ENCODE measurements at places on chromosomes 6 and 20. TPM values are rescaled to one million over a fixed set of nuclear protein-coding genes. Genes with fewer than 3 reads are reported as not detected.

Gene ENPP4
- not detected for total RNA-seq

Gene FOXP4
- total RNA-seq: 4.9 TPM

Gene AIF1
- not detected for total RNA-seq

Gene TBXT
- not detected for total RNA-seq

Gene TP53RK
- 23.8 TPM for total RNA-seq

Gene SNAP91
- total RNA-seq: not detected

Gene CD40
- not detected for total RNA-seq

Gene FOXS1
- total RNA-seq: 0.17 TPM

Gene SPINT3
- total RNA-seq: not detected

Gene OSTM1
- 42.5 TPM for total RNA-seq

Gene ARMH2
- total RNA-seq: not detected

Gene PFDN6
- total RNA-seq: 225 TPM

Gene IL17A
- not detected for total RNA-seq

DNA sequence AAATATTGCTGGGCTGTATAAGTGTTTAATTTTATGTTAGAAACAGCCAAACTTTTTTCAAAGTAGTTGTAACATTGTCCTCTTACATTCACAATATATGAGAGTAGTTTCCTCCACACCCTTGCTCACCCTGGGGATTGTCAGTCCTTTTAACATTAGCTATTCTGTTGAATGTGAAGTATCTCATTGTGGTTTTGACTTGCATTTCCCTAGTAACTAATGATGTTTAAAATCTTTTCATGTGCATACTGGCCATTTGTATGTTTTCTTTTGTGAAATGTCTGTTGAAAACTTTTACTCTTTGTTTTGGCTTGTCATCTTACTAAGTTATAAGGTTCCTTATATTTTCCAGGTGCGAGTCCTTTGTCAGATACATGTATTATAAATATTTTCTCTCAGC lies 32.9 kb downstream of the TRIM38 start:
- DNase-seq: no peak

- peak; percentile 86 for DNase-seq
These were observed 3.5 kb downstream of the FOXS1 start for GRCh38 chr20:31841928-31842327.

DNA sequence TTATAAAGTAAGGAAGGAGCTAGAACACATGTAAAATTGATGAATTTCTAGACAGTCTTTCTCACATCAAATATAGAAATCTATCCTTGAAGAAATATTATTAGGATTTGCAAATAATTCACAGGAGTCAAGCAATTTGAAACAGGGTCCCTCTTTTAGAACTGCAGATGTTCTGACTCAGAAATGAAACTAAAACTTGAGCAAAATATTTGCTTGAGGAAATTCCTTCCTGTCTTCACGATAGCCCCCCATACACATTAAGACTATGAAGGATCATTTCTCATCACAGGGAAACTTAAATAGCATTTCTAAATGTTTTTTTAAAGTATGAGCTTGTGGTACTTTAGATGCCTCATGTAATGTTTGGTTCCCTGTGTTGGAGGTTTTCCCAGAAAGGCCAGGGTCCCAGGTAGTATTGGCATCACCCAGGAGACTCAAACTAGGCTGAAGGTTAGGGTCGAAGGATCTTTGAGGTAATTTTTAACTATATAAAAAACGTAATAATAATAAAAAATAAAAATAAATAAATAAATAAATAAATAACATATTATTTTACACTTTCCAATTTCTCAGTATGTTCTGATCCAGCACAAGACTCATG lies 144.0 kb upstream of the TBX18 start:
- DNase-seq: no peak

GRCh38 chr6:108966855-108967755 lies 118.9 kb downstream of the ARMC2 start:
- DNase-seq: peak; percentile 55

DNA sequence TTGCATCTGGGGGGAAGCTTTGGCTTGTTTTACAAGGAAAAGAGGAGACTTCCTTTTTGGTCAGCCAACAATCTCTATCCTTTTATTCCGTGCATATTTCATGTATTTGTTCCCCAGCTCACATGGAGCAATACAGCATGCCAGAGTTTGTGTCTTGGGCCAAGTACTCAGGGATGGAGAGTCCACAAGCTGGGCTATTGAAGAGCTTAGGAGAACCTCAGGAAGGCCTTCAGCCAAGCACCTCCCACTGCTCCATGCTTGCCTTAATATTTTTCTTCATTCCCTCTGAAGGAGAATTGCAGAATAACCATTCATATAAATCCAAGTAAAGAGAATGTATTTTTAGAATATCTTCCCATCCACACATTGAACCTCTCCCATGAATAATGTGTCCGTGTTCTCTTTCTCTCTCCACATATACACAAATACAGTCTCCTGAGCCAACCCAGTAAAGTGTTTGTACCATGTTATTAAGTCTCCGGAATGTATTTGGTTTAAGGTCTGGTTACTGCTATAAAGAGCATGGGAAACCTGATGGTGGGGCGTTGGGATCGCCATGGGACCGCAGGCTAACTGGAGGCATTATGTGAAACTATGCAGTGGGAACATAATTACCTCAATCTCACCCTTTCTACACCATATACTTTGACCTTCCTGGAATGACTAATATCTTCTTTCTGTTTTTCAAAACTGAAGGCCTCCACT lies 3.0 kb downstream of the LAMA4 start:
- peak; percentile 62 for DNase-seq

GRCh38 chr20:53905019-53905819 lies 165.2 kb downstream of the BCAS1 start:
- no peak for DNase-seq

DNA sequence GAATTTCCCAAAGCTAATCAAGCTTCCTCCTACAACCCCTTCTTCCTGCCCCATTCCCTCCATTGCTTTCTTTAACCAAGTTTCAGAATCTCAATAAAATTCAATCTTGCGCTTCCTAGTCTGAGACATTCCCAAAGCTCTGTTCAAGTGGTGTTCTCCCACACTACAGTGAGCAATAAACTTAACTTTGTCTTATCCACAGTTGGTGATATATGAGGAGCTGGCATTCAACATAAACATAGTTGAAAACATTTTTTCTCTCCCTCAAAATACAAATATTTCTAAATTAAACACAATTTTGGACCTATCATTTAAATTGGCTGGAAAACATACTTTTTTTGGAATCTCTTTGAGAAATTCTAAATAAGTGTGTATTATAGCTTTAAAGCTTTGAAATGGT lies 129.7 kb upstream of the HMGCLL1 start:
- no peak for DNase-seq

DNA sequence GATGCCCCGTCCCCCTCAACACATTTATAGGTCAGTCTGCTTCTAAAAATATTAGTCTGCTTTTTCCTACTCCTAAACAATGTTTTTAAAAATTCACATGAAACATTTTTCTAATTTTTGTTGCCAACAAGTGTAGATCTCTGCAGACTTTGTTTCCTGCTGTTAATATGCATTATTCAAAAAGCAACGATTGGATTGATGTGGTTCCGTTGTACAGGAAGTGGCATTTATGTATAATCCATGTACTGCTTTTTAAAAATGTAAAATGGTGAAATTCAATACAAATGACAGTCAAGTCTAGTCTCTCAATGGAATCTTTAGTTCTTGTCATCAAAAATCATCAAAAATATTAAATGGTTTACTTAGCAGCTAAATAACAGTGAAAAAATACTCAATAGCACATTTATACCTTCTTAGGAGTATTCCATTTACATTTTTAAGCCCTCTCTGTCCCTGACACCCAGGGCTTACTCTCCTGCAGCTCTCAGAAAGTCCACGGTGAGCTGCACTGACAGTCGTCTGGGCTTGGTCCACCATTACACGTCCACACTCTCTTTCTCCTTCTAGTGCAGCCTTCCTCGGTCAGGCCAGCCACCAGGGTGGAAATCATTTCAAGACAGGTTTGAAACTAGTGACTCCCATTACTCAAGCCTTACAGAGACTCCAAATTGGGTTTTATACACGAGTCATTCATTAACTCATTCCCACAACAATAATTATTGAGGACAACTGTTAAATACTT lies 211.5 kb downstream of the TMEM200A start:
- DNase-seq: no peak

DNA sequence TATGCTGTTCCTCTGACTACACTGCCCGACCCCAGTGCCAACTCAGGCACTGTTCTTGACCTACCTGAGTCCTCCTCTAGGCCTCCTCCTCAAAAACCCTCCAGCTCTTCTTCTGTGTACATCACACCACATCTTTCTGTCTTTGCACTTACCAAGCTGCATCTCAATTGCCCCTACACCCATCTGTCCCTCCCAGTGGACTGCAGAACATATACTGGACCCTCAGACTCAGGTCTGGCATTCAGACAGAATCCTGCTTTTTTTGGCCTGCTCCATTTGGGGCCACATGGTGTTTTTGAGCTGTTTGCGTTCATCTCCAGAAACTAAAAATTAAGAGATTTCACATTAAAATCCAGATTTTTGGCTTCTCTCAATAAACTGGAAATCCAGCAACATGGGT lies 23.2 kb upstream of the YWHAB start:
- DNase-seq: no peak

DNA sequence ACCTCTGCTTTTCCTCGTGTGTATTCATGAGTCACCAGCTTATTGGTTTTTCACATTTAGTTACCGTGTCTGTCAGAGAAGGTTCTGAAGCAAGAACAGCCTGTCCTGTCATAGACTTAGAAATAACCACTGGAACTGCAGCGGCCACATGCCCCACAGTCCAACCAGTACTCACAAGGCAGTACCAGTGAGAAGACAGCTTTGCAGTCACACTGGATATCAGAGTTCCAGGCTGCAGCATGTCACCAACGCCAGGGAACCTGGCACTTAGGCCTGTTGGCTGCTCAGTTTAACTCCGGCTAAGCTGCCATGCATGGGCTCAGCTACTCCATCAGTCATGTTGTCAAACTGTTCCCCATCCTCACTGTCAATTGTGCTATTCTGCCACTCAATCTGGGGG lies 40.1 kb downstream of the ADNP start:
- DNase-seq: no peak

GRCh38 chr6:156699017-156699421 lies 78.2 kb upstream of the ARID1B start:
- peak; percentile 91 for DNase-seq

DNA sequence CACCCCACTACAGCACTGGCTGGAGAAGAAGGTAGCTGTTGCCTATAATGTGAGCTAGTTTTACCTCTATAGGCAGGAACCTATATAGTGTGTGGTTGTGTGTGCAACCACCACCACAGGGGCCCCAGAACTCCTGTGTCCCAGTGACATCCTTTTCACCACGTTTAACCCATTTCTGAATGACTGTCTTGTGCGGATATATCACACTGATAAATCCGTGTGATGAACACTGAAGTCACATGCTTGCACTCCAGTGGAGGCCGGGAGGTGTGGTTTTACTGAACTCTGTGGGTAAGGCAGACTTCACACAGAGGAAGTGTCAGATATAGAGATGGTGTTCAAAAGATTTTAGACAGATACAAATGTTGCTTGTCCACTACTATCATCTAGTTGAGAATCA lies 32.5 kb downstream of the SDHAF4 start:
- DNase-seq: no peak

GRCh38 chr6:31478186-31478950 lies 19.6 kb upstream of the MICB start:
- no peak for DNase-seq

DNA sequence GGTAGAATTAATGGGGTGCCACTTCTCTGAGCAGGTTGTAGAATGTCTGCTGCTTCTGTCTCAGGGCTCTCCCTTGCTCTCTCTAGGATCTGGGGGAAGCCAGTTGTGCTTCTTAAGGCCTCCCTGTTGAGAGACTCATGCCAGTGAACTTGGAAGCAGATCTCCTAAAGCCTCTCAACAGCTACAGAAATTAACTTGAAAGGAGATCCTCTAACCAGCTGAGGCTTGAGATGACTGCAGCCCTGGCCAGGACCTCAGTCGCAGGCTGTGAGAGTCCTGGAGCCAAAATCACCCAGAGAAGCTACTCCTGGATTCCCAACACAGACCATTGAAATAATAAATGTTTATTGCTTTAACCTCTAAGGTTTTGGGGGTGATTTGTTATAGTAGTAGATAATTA lies 180.2 kb upstream of the MARCKS start:
- no peak for DNase-seq

DNA sequence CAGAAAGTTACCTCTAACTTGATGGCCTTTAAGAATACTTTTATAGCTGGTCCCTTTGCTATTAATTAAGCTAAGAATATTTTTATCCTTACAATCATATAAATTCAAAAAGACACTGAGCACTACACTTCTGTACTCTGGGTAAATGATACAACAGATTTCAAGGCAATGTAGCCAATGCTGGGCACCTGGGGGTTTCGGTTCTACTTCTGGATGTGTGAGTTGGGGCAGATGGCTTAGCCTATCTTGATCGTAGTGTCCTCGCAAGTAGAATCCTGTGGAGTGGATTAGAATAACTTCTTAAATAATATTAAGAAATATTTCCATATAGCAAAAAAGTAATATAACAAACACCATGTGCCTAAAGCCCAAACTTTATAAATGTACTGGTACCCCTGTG lies 96.9 kb upstream of the NT5E start:
- DNase-seq: no peak

- no peak for DNase-seq
These were observed 372.6 kb downstream of the UTRN start for GRCh38 chr6:144657691-144658090.

DNA sequence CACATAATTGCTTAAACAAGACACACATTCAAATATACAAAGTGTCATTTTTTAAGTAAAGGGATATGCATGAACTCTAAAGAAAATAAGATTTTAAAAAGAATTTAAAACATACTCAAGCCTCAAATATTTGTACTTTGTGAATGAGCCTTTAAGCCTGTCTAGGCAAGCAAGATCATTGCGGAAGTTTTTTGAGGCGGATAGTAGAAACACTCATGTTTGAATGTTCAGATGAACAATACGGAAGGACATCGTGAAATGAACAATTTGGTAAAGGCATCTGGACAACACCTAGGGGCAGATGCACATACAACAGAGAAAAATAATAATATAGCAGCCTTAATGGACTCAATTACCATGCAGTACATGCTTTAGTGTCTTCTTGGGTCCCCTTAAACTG lies 928.9 kb downstream of the TFAP2A start:
- DNase-seq: no peak

DNA sequence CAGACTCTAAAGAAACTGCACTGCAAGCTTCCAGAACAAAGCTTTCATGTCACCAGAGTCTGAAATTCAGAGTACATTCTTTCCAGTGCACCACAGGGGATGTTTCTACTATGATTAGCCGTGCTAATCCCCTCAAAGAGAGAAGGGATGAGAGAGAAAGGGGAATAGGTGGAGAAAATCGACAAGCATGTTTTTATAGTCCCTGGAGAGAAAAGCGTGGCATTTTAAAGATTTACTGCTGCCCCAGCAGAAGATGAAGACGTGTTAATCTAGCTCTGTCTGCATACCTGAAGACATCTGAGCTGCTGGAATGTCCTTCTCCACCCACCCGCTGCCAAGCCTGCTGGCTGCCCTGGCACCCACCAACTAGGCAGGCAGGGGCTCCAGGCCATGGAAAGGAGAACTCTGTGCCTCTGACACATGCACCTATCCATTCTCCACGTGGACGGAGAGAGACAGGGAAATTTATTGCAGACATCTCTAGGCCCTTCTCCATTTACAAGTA lies 4.1 kb downstream of the MYLK4 start:
- no peak for DNase-seq

All from HT1080 (cell line).